ENCODE measurements at places on chromosomes 3 and 15.

GRCh38 chr3:44865272-44866035 lies 3.7 kb downstream of the TMEM42 start:
- no peak for DNase-seq

DNA sequence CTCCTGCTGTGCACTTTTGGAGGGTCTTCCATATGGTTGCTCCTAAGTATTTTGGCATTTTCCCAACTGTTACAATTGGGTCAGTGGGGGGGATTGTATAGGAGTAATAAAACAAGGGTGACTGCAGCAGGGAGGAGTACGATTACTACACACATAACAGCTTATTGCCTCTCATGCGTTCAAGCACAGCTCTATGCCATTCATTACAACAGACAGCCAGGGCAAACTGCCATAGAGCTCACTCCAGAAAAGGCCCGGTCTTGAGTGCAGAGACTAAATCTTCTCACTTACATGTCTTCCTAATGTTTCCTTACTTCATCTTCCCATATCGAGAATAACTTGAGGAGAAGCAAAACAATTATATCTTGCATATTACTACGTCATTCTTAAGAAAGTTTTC lies 1.4 kb upstream of the CHMP2B start:
- DNase-seq, result no peak

DNA sequence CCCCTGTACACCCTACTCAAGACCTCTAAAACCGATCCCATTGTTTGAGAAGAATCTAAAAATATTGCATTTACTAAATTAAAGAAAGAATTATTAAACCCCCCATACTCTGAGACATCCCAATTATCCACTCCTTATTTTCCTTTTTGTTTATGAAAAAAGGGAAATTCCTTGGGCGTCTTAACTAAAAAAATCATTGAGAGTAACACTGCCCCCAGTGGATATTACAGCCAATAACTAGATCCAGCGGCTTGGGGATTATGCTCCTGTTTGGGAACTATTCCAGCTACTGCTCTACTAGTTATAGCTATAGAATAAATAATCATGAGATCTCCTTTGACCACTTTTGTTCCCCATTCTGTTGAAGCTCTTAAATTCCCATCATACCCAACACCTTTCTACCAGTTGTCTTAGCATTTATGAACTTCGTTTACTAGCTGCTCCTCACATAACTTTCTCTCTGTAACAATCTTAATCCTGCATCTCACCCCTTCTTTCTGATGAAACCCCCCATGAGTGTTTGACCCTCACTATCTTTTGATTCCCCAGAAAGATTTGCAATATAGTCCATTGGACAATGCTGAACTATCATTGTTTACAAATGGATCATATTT lies 12.7 kb upstream of the CFAP91 start:
- no peak for DNase-seq

GRCh38 chr15:78266229-78266628 lies 1.9 kb downstream of the DNAJA4 start:
- no peak for DNase-seq

DNA sequence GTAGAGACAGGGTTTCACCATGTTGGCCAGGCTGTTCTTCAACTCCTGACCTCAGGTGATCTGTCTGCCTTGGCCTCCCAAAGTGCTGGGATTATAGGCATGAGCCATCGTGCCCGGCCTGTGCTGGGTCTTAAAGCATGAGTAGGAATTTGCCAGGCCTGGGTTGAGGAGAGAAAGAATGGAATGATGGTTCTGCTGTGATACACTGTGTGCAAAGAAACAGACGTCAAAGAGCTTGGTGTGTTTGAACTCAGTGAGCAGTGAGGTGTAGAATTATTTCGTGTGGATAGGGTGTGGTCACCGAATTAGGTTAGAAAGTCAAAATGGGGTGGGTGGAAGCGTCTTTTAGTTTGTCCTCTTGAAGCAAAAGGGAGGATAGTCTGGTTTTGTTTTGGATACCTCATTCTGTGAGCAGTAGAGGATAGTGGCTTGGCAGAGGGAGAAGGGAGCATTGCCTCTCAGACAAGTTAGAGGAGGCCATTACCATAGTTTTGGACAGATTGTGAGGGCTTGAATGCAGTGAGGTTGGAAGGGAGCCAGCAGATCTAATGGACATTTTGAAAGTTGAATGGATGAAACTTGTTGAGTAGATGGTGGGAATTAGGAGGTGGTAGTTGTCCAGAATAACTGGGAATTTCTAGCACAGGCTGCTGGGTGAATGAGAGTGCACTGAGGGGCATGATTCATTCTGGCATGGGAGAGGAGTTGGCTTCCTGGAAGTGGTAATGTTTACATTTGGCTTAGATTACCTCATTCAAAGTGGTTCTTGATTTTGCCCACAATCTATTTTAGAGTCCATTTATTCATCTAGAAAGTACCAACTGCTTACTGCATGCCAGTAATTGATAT lies 27.2 kb downstream of the AKAP13 start:
- DNase-seq, result peak; percentile 20

GRCh38 chr15:89486726-89487050 lies 9.7 kb downstream of the RHCG start:
- DNase-seq, result peak; percentile 24

GRCh38 chr3:151155409-151156128 lies 47.4 kb downstream of the GPR171 start:
- DNase-seq, result no peak

- no peak for DNase-seq
Observed at GRCh38 chr15:56425976-56426375, 39.0 kb downstream of the MNS1 start.

DNA sequence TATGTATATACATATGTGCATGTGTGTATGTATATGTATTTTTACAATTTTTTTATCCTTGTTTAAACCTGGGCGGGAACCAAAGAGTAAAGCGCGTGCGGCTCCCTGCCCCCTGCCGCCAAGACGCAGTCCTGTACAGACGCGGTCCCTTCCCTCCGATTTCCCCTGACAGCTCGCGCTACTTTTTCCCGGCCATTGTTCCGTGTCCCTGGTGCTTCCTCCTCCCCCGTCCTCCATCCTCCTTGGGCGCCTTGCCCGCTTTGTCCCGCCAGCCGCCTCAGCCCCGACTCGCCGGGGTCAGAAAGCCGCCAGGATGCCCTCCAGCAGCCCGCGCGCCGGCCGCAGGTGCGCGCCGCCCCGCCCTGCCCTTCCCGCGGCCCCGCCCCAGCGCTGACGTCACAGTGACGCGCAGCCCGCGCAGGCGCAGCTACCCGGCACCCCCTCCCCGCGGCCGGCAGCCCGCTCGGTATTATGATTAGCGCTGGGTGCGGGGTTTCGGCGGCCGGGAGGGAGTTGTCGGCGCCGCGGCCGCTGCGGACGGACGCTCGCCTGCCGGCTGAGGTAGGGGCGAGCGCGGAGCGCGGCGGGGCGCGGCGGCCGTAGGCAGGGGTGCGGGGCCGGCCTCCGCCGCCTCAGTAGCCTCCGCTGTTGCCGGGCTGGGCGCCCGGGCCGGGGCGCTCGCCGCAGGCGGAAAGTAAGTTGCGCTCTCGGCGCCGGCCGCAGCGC lies at the start of gene SNRK:
SNRK (plus strand) TSS at position 426 of the 726 bp plus-strand sequence. CDS start 16,664 bp downstream, outside the sequence.
- peak; percentile 89 for DNase-seq

DNA sequence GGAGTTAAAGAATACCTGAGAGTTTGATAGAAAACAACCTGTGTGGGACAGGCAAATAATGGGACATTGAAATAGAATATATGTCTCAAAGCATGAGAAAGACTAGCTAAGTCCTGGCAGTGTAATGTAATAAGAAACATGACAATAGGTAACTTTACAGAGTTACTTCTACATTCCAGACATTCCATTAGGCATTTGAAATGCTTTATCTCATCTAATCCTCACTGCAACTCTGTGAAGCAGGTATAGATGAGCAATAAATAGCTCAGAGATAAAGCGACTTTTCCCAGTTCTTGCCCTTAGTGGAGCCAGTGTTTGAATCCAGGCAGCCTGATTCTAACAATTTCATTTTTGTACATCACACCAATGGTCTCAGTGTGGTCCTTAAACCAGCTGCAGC lies 76.8 kb downstream of the CPNE4 start:
- no peak for DNase-seq

DNA sequence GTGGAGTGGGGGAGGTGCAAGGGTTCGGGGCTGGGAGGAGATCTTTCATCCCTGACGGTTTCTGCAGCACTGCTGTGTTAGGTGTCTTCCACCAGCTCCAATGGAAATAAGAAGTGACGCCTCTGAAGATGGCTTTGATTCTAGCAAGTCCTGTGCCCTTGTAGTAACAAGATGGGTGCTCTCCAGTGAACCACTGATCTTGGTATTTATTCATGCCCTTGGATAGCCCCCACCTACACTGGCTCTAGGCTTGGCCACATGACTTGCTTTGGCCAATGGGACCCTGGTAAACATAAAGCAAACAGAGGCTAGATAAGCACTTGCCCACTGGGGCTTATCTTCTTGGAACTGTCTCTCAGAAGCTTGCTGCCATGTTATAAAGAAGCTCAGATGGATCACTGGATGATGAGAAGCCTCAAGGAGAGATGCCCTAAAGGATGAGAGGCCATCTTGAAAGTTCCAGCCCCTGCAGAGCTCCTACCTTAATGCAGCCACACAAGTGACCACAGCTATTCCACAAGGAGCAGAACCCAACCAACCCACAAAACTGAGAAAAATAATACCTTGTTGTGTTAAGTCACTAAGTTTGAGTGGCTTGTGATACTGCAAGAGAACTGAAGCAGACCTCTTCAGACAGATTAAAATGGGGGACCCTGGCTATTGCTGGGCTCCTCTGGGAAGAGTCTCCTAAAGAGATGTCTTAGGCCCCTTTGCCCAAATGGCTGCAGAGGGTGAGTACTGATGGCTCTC lies 137.9 kb downstream of the PDCD6IP start:
- DNase-seq, result no peak

Measured in activated T-cell treated with anti-CD3 and anti-CD28 coated beads for 24 hours (primary cell).